Amniotic stem cell (primary cell): ENCODE measurements at places on chromosomes 7 and 10.

DNA sequence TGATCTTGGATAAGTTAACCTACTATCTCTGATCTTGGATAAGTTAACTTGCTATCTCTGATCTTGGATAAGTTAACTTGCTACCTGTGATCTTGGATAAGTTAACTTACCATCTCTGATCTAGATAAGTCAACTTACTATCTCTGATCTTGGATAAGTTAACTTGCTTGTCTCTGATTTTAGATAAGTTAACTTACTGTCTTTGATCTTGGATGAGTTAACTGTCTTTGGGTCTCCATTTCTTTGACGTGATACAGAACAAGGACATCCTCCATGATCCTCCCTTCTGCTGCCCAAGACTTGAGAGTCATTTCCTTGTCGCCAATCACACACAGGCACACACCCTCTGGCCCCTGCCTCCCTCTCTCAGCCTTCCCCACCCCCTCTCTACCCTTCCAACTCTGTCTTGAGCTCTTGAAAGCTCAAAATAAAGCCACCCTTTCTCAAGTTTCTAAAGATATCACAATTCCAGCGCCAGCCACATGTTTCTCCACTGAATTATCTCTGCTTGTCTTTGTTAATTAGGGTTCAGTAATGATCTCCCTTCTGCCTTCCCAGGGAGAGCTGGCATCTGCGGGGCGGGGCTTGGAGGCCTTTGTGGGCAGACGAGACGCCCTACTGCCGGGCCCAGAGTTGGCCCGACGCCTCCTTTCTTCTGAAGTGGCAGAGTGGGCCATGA, 85.1 kb upstream of the GTF2I start:
- DNase-seq, result no peak

GRCh38 chr10:58782876-58783851, 270.5 kb downstream of the BICC1 start:
- DNase-seq, result no peak

DNA sequence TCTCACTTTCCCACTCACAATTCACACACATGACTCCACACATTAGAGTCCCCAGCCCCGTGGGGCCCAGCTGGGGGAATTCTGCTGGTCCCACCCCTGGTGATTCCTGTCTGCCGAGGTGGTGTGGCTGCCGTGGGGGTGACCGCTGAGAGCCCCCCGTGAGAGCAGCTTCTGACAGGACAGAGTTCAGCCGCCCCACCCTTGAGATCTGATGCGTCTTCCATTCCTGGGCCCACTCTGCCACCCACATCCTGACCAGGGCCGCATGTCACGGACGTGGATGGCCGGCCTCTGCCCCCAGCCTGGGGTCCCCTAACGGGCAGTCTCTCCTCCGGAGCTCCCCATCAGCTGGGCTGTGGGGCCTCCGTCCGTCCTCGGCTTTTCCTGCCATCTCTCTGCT, 240.1 kb upstream of the PITRM1 start:
- DNase-seq, result no peak

GRCh38 chr10:119500821-119501220, 41.7 kb downstream of the RGS10 start:
- no peak for DNase-seq

GRCh38 chr10:117936976-117937375, 109.8 kb downstream of the RAB11FIP2 start:
- DNase-seq, result no peak

- DNase-seq, result no peak
Observed at GRCh38 chr10:76921383-76922010, 716.1 kb downstream of the KCNMA1 start.

DNA sequence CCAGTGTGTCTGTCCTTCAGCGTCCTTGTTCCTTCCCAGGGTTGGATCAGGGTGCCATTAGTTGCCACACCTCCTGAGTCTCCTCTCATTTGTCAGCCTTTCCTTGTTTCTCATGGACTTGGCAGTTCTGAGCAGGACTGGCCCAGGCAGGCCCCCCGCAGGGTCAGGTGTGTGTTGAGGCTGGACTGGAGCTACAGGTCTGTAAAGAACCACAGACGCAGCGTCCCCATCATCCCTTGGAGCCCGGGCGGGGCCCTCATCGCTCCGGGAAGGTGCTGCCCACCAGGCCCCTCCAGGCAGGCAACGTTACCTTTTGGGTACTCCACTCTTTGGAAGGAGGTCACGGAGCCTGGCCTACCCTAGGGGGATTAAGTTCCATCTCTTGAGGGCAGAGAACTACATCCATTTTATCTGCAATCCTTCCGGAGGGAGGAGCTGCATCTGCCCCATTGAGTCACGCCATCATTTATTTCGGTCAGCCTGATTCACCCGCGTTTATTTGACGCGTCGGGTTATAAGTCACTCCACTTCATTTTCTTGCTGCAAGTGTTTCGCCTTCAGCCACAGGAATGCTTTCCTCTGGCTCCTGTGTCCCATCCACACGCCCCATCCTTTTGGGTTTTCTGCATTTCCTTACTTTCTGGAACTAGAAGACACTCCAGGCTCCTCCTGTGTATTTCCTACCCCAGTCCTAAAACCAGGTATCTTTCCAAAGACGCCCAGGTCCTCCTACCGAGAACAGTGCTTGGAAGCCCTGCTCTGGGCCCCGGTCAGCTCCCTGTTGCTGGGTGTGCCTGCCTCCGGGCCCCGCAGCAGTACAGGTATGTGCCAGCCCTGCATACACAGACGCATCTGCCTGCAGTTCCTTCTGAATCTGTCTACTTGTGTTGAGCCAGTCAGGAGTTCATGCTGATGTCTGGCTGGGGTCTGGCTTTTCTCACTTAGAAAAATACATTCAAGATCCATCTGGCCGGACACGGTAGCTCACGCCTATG, 141.9 kb downstream of the MAD1L1 start:
- no peak for DNase-seq

DNA sequence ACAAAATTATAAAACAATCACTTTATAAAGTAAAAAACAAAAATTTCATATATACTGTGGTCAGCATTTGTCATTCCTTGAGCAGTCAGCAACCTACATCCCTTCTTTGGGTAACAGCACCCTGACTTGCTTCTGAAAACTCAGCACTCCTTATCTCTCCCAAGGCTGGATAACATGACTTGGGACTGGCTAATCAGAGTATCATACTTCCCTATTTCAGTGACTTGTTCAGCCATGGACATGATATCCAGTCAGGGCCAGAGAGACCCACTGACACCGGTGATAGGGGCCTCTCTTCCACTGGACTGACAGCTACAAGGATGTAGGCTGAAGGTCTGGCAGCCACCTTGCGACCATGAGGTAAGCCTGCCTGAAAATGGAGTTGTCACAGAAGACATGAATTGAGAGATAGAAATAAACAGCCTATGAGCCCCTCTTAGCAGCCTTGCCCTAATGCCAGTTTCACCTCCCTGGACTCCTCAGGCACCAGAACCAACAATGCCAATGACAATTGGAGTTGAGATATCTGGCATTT, 84.4 kb upstream of the NEBL start:
- DNase-seq, result no peak

DNA sequence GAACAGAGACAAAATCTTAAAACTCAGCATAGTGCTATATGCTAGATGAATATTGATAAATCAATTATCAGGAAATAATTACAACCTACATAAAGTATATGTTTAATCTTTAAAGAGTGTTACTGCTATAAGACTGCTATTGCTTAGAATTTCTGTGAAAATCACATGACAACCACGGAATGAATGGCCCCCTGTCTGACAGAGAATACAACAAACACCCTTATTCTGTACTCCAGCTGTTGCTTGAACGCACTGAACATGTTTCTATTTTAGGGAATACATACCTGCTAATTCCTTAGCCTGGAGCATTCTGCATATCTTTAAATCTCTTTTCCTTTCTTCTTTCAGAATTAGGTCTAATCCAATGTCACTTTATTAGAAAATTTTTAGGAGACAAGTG, 452.4 kb upstream of the PHF14 start:
- DNase-seq, result no peak

DNA sequence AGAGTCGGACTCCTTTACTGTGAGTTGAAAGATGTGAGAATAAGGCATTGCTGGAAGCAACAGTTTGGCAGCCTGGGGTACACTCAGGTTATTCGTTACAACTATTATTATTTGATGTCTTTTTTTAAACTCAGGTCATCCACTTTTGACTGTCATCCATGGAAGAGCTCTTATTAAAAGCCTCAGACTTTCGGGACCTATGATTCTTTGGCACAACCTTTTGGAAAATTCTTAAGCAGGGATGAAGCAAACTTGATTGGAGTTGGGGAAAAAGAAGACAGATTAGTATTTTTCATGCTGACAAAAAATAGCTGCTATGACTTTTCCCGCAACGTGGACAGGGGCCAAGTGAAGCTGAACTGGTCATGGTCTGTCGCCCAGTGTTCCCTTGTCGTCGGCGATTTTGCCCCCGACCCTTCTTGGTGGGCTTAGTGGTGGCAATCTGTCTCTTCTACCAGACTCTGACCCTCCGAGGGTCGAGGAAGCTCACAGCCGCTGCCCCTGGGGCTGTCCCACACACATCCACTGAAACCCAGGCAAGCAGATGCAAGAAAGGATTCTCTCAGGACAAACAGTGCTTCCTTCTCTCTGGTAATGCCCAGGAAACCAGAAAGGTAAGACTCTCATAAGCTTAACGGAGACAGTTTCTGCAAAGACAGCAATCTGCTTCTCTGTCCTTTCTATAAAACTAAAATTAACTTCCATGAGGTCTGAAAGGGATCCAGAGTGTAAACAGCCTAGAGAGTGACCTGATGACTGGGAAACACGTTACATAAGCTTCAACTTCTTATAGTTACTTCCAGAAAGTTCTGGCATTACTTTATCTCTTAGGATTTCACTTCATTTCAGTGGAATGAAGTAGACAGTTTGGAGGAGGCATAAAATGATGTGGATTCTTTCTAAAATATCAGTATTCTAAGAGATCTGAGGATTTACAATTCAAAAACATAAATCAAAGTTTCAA, 1.0 kb downstream of the CPED1 start:
- no peak for DNase-seq

- DNase-seq, result no peak
Observed at GRCh38 chr10:95526044-95526443, 35.1 kb downstream of the SORBS1 start.

DNA sequence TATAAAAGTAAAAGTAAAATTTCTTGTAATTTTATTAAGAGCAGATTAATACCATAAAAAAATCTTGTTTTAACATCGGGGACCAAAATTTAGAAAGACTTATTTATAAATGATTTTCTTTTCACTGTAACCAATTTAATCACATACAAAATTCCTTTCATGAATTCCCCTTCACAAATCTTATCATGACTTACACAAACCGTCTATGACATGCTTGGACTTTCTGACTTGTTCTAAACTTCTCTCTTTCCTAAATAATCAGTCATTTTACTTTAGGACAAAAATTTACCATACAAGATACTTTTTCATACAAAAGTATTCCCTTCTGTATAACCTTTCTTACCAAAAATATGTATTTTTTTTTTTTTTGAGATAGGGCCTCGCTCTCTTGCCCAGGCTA, 9.3 kb downstream of the CROT start:
- DNase-seq, result no peak

- DNase-seq, result no peak
Observed at GRCh38 chr10:24759672-24760071, 36.0 kb upstream of the ARHGAP21 start.

DNA sequence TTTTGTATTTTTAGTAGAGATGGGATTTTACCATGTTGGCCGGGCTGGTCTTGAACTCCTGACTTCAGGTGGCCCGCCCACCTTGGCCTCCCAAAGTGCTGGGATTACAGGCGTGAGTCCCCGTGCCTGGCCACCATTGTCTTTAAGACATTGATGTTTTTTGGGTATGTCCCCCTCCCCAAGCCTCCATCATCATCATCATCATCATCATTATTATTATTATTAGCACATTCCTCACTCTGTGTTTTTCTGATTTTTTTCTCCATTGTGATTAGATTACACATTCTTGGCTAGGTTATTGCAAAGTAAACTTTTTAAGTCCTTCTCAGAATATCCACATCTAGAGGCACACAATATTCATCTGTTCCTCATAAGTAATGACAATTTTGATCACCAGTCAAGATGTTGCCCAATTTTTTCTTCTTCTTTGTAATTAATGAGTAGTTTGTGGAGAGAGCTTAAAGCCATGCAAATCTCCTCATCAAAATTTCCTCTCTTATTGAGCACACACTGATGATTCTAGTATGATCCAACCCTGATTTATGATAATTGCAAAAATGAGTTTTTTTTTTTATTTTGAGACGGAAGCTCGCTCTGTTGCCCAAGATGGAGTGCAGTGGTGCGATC, 47.5 kb downstream of the EPC1 start:
- DNase-seq, result no peak

GRCh38 chr7:14229047-14229446, 239.6 kb upstream of the ETV1 start:
- DNase-seq, result no peak

GRCh38 chr10:111035542-111035941, 41.3 kb upstream of the ADRA2A start:
- no peak for DNase-seq

DNA sequence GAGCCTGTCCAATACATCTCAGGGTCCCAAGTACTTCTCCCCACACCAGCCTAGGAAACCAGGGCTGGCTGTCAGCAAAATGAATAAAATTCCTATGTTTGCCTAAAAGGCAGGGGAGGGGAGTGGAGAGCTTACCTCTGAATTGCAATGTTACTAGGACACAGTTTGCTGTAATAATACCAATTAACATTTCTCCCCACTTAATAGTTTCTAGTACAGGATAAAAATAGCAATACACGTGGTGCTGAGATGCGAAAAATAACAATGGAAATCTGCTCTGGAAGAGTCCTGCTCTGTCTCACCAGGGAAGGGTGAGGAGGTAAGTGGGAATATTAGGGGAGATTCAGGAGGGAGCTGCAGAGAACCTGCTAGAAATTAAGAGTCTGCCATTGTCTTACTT, 112.3 kb downstream of the PLXNA4 start:
- DNase-seq, result no peak

DNA sequence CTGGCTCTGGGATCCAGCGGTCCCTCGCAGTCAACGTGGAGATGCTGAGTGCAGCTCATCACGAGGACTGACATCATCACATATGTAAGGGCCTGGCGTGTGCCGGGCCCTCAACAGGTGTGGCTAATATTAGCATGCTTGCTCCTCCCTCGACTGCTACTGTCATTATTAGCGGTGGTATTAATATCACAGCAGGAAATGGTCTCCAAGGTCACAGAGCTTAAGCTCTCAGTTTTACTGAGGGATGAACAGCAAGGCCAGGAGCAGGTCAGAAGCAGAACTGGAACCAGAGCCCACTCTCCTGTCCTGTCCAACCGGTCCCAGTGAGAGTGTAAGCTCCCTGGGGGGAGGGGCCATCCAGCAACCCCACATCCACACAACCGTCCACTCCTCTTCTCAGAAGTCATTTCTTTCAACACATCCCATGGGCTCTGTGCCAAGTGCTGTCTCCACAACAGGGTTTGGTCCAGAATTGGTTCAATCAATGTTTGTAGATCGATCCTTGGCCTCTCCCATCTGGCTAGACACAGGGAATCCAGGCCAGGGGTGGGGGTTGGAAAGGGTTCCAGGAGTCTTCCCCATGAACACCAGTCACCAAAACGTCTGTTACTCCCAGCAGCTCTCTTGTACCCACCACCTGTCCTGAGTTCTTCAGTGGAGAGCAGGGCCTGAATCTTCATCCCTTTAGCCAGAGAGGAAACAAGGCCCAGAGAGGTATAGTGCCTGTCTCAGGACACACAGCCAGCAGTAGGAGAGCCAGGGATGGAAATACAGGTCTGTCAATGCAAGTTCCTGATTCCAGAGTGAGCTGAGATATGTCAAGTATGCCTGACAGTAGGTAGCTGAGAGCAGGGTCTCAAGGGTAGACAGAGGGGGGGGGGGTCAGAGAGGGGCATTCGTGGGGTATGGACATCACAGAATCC, 45.3 kb upstream of the ZMIZ1 start:
- DNase-seq, result no peak

- no peak for DNase-seq
Observed at GRCh38 chr10:14624600-14624999, 150.1 kb downstream of the FAM107B start.
